ENCODE measurements at places on chromosomes 6 and 20. TPM values are rescaled to one million over a fixed set of nuclear protein-coding genes. Genes with fewer than 3 reads are reported as not detected.

The CFAP61 gene
- total RNA-seq = not detected

The C2 gene
- total RNA-seq = 1.5 TPM

The SAMD3 gene
- 72.3 TPM for total RNA-seq

The COL19A1 gene
- total RNA-seq = 0.14 TPM
